ENCODE measurements at places on chromosomes 12 and 14. TPM values are rescaled to one million over a fixed set of nuclear protein-coding genes. Genes with fewer than 3 reads are reported as not detected.

GRCh38 chr14:99938896-99939295 is 126.3 kb upstream of the EVL start:
- DNase-seq = no peak

DNA sequence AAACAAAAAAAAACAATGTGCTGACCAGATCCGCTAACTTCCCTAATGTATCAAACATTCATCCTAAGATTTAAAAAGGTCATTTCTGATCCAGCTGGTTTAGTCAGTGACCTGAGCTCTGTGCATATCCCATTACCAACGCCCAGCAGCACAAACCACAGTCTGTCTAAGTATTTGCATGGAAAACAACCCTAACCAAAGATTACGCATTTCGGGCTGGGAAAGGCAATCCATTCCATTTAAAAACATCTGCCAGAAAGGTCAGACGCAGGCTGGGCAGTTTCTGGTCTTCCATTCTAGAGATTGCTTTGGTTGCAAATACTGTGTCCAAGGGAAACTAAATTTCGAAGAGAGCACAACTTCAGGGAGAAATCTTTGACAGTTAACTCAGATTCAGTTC is 234.9 kb downstream of the FLRT2 start:
- DNase-seq = no peak

GRCh38 chr14:104399432-104400155 is 180.0 kb upstream of the C14orf180 start:
- DNase-seq = no peak

- DNase-seq = no peak
Observed at GRCh38 chr14:30385925-30386324, 173.0 kb upstream of the G2E3 start.

- no peak for DNase-seq
Observed at GRCh38 chr12:109645194-109645593, 68.4 kb upstream of the FAM222A start.

DNA sequence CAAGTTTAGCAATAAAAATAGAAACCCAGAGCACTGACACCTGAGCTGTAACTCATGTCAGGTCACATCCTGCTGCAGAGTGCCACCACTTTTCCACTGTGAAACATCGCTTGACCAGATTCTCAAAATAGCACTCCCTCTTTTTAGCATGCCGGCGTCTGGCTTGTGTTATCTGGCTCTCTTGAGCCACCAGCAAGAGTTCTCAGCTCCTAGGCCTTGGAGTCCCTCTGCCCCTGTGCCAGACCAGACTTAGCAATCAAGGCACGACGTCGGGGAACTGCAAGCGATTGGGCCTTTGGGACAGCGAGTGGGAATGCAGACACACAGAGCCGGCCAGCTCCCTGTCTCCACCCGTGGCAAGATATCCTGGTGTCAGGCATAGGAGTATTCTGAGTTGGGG is 52.5 kb downstream of the SPIC start:
- no peak for DNase-seq

DNA sequence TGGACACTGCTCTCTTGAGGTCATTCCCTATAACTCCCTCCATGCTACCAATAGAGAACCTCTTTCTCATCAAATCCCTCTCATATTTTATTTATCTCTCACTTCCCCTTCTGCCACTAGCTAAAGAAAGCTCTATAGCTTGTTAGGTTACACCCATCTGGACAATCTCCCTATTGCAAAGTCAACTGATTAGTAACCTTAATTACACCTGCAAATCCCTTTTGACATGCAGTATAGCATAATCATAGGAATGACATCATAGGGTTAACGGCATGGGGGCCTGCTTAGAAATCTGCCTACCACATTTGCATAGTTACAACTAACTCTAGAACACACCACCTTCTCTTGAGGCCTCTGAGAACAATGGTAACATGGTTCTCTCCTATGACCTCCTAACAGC is 181.2 kb downstream of the EMP1 start:
- DNase-seq = no peak

GRCh38 chr12:115583591-115583990 is 693.9 kb downstream of the MED13L start:
- DNase-seq = no peak

GRCh38 chr14:61860294-61860918 is 98.2 kb downstream of the SNAPC1 start:
- peak; percentile 35 for DNase-seq

- no peak for DNase-seq
Observed at GRCh38 chr12:6041891-6042290, 82.6 kb downstream of the VWF start.

DNA sequence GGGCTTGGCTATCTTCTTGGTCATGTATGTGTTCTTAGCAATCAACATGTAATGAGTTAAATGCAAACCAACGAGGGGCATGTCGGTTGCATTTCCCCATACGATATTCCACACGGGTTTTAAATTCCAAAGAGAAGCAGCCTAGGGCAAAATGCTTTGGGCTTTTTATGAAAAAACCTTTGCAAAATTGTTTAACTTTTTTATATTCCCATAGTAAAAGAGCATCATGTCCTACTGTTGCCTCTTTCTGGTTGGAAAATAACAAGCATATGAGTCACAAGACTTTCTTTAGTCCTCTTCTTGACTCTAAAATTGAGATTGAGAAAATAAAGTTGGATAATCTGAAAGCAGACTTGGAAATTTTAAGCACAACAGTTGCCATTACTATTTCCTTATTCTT is 3.8 kb upstream of the DIO2 start:
- no peak for DNase-seq

DNA sequence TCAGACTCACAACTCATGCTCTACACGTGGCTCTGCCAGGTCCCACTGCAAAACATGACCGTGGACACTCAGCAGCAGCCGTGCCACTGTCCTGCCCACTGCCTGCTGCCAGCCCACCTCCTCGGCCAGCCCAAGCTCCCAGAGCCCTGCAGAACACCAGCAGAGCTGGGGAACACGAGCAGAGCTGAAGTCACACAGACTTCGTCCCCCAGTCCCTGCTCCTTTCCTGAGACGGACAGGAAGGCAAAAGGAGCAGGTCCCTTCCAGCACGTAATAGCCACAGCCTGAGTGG is 152.1 kb downstream of the DPF3 start:
- DNase-seq = no peak

DNA sequence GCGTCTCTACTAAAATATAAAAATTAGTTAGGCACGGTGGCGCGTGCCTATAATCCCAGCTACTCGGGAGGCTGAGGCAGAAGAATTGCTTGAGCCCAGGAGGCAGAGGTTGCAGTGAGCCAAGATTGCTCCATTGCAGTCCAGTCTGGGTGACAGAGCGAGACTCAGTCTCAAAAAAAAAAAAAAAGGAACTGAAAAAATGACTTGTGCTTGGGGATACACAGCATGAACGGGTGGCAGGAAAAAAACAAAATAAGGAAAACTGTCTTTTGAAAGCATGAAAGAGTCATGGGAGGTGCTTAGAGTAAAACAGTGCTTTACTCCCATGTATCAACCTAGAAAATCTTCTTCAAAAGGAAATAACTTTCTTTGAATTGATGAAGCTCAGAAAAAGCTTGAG is 80.8 kb downstream of the TMTC1 start:
- no peak for DNase-seq

DNA sequence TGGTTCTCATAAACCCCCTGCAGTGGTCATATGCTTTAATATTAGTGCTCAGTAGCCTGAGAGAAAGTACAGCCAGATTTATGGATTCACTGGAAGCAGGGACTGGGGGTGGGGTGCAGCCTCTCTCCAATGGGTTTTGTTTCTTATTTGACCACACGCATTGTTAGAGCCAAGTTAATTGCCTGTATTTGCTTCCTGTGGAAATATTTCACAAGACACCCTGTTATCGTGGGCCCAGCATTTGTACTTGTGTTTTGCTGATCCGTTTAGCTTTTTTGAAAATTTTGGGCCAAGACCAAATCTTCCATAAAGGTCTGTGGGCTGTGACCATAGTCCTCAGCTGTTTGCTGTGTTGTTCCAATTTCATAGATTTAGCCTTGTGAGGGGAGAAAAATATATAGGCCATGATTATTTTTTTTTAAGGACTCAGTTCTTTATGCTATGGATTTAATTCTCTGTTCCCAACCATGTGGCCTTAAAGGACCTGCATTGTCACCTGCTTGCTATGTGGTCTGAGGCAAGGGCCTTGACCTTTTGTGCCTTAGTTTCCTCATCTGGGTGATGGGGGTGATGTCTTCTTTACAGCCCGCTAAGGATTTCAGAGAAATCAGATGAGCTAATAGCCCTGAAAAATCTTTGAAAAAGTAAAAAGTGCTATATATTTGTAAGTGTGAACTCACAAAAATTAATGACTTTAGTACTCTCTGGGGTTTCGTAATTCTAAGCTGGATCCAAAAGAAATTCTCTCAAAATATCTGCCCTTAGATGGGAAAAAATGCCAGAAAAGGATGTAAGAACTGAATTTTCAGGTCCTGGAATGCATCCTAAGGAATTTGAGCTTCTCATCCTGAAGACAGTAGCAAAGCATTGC is 370.2 kb downstream of the DPF3 start:
- DNase-seq = no peak

DNA sequence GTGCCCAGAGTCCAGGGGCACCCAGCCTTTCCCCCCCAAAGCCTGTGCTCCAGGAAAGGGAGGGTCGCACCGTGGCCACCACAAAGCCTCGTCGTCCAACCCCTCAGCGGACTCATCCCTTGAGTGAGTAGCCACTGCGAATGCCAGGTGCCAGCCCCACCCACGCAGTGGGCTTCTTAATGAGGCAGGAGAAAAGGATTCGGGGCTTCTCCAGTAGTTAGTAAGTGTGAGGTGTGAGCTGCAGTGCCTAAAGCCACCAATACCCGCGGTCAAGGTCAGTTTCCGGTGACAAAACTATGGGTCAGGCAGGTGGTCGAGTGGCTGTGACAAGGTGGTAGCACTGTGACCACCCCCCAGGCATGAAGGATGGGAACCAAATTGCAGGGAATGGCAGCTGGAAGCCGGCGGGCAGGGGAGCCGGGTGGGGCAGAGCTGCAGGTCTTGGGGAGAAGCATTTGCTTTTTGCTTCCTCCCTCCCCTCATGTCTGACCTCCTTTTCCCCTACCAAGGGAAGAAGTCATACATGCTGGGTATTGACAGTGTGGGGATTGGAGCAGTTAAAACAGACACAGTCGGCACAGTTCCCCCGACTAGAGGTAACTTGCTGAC is 8.0 kb downstream of the RAN start:
- DNase-seq = no peak

DNA sequence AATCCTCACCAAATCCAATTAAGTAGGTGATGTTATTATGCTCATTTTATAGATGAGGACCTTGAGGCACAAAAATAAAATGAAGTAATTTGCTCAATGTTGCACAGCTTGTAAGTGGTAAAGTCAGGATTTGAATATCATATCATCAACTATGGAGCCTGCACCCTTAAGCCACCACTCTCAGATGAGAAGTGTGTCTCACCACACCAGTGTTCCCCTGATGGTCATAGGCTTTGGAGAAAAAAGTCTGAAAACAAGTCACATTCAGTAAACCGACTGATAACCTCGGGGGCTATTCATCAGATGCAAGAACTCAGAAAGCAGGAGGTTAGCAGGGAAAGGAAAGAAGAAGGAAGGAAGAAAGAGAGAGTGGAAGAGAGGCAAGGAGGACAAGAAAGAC is 2.8 kb downstream of the TSHR start:
- no peak for DNase-seq

- DNase-seq = no peak
Observed at GRCh38 chr12:80373666-80374065, 70.4 kb upstream of the PTPRQ start.

GRCh38 chr12:694734-695503 is 31.7 kb upstream of the NINJ2 start:
- DNase-seq = no peak

DNA sequence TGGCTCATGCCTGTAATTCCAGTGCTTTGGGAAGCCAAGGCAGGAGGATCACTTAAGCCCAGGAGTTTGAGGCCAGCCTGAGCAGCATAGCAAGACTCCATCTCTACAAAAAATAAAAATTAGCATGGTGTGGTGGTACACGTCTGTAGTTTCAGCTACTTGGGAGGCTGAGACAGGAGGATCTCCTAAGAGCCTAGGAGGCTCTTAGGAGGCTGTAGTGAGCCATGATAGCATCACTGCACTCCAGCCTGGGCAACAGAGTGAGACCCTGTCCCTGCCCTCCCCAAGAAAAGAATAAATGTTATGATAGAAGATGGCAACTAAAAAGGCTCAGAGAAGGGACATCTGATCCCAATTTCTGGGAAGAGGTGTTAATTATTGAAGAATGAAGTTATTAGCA is 3.2 kb upstream of the MANSC1 start:
- no peak for DNase-seq

- no peak for DNase-seq
Observed at GRCh38 chr12:2749580-2749979, 45.2 kb upstream of the FKBP4 start.

GRCh38 chr14:106286697-106287290 is 760.4 kb downstream of the TMEM121 start:
- no peak for DNase-seq

DNA sequence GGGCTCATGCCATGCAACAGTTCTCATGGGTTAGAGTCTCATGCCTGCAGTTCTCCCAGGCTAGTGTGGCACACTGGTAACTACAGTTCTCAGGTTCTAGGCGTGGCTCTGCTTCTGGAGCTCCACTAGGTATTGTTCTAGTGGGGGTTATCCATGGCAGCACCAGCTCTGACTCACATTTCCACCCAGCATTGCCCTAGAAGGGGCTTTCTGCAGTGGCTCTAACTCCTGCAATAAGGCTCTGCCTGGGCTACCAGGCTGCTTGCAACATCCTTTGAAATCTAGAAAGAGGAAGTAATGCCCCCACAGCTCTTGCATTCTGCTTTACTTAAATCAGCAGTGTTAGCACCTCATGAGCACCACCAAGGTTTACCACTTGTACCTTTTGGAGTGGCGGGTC is 220.3 kb upstream of the ARID2 start:
- DNase-seq = no peak

- DNase-seq = no peak
Observed at GRCh38 chr12:91620992-91621391, 438.4 kb upstream of the DCN start.

- DNase-seq = no peak
Observed at GRCh38 chr12:6734506-6735387, 10.9 kb downstream of the COPS7A start.

DNA sequence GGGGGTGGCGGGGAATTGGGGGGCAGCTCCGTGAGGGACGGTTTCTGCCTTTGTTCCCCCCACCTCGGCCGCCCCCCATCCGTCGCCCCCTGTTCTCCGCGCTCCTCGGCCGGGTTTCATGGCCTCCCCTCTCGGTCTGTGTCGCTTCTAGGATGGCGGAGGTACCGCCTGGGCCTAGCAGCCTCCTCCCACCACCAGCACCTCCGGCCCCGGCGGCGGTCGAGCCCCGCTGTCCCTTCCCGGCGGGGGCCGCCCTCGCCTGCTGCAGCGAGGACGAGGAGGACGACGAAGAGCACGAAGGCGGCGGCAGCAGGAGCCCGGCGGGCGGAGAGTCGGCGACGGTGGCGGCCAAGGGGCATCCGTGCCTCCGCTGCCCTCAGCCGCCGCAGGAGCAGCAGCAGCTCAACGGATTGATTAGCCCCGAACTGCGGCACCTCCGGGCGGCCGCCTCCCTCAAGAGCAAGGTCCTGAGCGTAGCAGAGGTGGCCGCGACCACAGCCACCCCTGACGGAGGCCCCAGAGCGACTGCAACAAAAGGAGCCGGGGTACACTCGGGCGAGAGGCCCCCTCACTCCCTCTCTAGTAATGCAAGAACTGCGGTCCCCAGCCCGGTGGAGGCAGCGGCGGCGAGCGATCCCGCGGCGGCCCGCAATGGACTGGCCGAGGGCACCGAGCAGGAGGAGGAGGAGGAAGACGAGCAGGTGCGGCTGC is 575 bp downstream of the NAA30 start:
- peak; percentile 28 for DNase-seq

Gene NFATC4
- not detected for total RNA-seq

Gene LGALS3
- total RNA-seq = 12.0 TPM

Gene CLEC4E
- not detected for total RNA-seq

Gene CPNE6
- not detected for total RNA-seq

Gene ART4
- total RNA-seq = not detected

Gene B4GALNT1
- total RNA-seq = 4.4 TPM

Gene ABCD2
- 7.8 TPM for total RNA-seq

Gene CLBA1
- total RNA-seq = 3.1 TPM
